ENCODE measurements at places on chromosomes 16 and 17.

GRCh38 chr17:14152721-14153120 is 83.4 kb downstream of the COX10 start:
- DNase-seq, result no peak

GRCh38 chr17:50209472-50210239 is 8.2 kb upstream of the COL1A1 start:
- no peak for DNase-seq

GRCh38 chr17:80353718-80354275 is 61.2 kb upstream of the ENDOV start:
- DNase-seq, result no peak

GRCh38 chr16:18803569-18804462 is 2.5 kb upstream of the ARL6IP1 start:
- no peak for DNase-seq

DNA sequence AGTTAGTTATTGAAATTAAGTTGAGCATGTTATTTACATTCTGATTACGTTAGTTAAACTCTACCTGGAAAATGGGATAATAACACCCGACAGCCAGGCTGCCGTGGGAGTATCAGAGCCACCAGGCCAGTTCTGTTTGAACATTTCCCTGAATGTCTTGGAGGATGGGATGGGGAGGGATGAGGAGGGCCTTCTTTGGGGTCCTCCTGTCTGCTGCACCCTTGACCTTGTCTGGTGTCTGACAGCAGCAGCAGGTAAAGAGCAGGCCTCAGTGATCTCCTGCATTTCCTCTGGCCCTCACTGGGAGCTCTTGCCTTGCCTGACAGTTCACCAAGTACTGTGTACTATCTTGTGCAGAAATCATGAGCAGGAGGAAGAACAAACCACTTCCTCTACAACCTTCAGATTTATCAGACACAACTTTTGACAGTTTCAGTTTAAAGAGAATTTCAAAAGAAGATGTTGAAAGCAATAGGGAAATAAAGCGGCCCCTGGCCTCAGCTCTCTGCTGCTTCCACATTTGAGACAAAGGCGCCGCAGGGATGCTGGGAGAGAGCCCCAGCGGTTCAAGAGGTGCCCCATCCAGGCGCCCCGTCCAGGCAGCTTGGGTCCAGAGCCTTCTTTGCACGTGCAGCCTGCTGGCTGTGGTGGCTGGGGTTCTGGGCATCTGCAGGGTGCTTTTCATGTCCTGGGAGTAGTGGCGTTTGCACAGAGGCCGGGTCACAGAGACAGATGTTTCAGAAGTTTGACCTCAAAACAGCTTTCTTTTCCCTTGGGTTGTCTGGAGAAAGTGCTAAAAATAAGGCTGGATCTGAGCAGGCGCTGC is 25.3 kb downstream of the CMIP start:
- DNase-seq, result peak; percentile 42

- DNase-seq, result no peak
Observed at GRCh38 chr16:55500530-55501011, 8.3 kb upstream of the LPCAT2 start.

- no peak for DNase-seq
Observed at GRCh38 chr16:6038941-6039645, 941.5 kb upstream of the EEF2KMT start.

GRCh38 chr16:31038993-31039392 is 5.6 kb downstream of the STX4 start:
- no peak for DNase-seq

DNA sequence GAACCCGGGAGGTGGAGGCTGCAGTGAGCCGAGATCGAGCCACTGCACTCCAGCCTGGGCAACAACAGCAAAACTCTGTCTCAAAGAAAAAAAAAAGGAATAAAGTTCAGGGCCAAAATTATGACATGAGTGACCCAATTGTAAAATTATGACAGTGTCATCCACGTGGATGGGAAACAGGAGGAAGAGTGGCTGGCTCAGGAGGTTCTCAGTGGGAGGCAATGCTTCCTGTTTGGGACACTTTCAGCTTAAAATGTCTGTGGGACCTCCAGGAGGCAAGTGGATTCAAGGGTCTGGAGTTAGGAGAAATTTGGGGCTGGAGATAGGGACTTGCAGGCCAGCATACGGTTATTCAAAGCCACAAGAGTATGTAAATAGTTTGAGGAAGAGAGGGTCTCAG is 8.0 kb upstream of the STX4 start:
- DNase-seq, result no peak
